ENCODE measurements at places on chromosomes 5 and 9.

DNA sequence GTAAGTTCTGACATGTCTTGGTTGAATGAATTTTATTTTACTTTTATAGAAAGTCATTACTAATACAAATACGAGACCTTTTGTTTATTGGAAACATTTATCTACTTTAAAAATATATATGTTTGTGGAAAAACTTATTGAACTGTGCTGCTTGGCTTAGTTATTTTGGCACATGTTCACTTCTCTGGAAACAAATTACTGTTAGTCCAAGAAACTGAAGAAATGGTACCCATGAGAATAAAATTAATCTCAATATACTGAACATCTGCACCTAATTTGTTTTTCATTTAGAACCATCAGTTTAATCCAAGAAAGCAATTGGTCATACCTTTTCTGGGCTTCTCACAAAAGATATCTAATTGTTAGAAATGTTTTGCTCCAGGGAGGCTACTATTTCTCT lies 32.2 kb downstream of the INVS start:
- DNase-seq, result no peak

DNA sequence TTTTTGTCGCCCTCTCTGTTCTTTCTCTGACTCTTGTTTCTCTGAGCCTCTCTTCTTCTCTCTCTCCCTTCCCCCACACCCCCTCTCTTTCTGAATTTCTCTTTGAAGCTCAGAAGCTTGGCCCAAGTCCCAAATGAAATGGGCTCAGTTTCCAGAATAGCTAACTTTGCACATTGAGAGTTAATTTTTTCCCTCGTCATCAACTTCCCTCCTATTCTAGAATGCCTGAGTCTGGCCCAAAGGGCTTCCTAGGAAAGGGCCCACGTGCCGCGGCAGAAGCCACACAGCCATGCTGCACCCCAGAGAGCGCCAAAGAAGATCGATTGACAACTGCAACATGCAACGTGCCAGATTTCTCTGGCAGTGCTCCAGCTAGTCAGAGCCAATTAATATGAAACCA lies 588.8 kb upstream of the KLF4 start:
- no peak for DNase-seq

- no peak for DNase-seq
These were observed 680 bp downstream of the GPX8 start for GRCh38 chr5:55160493-55161209.

GRCh38 chr5:98103807-98104206 lies 669.7 kb upstream of the RGMB start:
- DNase-seq, result no peak

GRCh38 chr9:109158651-109159050 lies 8.4 kb downstream of the FRRS1L start:
- DNase-seq, result no peak

DNA sequence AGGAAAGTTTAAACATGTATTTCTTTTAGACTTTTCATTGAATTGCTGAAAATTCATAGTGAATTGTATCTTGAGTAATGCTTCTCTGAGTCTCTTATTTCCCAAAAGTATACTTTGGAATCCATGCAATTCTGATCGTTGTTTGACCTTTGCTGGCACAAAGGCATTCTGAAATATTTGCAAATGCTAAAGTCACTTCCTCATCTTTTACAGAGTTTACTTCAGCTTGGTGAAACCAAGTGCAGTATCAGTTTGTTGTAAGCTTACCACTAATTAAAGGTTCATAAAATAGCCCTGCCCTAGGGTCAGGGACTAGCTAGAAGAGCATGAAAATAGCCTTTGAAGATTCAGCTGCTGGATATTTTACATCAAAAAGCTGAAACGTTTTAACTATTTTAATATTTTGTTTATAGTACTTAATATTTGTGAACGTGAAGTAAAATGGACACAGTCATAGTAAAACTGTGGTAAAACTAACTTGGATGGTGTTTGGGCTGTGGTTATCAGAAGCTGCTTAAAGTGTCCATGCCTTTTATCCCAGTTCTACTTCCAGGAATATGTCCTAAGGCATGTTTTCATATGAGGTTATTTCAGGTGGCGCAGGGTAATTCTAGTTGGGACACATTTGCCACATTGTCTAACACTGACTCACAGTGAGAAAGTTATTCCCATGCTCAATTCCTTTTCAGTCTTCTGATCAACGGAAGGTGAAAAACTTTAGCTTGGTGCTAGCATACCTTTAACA lies 45.3 kb downstream of the SLC22A5 start:
- no peak for DNase-seq

DNA sequence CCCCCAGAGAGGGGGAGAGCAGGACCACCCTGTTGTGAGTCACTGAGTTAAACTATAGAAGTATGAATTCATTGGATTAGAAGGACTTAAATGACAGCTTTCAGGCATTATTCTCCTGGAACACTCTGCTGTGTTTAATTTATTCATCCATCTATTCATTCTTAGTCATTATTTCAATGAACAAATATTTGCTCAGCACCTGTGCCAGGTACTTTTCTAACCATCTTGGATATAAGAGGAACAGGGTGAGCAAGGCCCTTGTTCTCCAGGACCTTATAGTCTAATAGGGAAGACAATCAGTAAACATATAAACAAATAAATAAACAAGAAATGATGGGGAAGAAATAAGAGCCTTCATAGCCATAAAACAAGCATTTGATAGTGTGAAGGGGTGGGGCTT lies 483.9 kb upstream of the BRINP1 start:
- DNase-seq, result no peak

DNA sequence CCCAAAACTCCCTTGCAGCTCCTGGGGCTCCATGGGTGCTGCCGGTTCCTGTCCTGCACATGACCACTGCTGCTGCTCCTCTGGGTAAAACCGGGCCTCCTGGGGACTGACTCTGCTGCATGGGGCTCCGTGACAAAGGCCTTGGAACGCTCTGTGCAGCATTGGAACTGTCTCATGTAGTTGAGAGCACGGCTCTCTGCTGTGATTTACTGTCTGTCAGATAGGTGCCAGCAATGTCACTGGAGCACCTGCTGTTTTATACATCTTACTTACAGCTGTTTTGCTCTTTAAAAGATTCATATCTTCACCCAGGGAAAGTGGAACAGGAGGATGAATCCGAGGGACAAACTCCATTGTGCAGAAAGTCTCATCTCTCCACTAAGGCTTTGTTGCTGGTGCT lies 138.1 kb downstream of the YIPF5 start:
- DNase-seq, result peak; percentile 1

- no peak for DNase-seq
These were observed 233.8 kb upstream of the MPDZ start for GRCh38 chr9:13513286-13513685.

DNA sequence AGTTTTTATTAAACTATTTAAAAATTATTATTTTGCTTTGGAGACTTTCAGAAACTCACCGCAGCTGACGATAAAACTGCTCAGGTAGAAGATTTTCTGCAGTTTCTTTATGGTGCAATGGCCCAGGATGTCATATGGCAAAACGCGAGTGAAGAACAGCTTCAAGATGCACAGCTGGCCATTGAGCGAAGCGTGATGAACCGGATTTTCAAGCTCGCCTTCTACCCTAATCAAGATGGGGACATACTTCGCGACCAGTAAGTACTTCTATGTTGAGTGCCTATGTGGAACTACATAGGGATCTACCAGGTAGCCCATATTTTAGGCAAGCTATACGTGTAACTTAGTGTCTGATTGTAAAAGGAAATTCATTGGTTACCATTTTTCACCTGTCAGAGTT lies 94.0 kb downstream of the GAPVD1 start:
- DNase-seq, result no peak

GRCh38 chr5:65721050-65721719 lies 724 bp downstream of the SGTB start:
- DNase-seq, result peak; percentile 23

DNA sequence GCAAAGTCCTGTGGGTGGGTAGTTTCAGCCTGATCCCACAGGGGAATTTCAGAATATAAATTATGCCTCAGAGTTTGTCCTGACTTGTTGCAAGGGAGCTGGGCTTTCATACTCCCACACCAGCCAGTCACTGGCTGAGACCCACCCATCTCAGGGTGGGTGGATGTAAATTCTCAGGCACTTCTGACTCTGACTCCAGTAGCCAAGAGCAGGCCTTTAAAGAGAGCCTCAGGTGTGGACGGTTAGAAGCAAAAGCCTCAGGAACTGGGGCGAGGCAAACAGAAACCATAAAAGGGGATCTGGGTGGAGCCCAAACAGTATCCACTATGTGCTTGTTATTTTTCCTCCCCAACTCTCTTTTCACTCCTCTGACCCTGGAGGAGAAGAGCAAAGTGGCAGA lies 28.6 kb upstream of the FBXW11 start:
- DNase-seq, result no peak

GRCh38 chr5:8241558-8241957 lies 372.6 kb downstream of the MTRR start:
- DNase-seq, result no peak

- no peak for DNase-seq
These were observed 318.0 kb downstream of the PSAT1 start for GRCh38 chr9:78614892-78615291.

GRCh38 chr9:37550781-37551180 lies 25.4 kb downstream of the FBXO10 start:
- no peak for DNase-seq

DNA sequence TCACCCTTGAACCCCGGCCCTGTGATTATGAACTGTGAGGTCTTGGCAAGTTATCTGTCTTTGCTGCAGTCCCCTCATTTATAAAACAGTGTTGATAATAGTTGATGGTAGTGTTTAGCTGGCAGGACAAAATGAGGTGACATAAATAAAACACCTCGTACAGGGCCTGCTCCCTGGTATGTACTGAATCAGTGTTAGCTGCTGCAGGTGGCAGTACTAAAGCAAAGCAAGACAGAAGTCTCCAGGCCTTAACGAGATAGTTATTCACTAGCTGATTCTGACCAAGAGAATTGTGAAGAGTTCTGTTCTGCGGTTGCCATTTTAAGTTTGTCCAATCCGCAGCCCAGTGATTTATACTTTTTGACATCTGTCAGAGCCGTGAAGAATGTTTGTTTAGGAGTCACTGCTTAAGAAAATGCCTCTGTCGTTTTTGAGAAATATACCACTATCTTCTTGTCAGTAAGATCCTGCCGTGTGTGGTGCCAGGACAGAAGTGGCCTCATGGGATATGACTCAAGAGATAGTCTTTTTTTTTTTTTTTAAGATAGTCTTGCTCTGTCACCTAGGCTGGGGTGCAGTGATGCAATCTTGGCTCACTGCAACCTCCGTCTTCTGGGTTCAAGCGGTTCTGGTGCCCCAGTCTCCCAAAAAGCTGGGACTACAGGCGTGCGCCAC lies 75.9 kb downstream of the KDM4C start:
- DNase-seq, result no peak

DNA sequence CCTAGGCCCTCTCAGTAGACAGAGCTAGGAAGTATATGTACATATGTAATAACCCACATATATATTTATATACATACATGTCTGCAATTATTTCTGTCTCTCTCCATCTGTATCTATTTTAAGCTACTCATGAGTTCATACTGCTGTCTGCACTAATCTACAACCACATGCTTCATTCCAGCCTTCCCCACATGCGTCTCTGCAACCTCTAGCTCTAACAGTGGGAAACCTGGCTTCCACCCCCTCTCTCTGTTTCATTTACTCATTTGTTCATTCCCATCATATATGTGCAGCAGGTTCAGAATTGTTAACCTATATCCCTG lies 23.3 kb downstream of the DCANP1 start:
- no peak for DNase-seq

- no peak for DNase-seq
These were observed 13.0 kb downstream of the RXRA start for GRCh38 chr9:134339183-134339806.

- no peak for DNase-seq
These were observed 121.2 kb downstream of the TLE4 start for GRCh38 chr9:79692857-79693571.

GRCh38 chr5:172440486-172440885 lies 13.8 kb downstream of the SH3PXD2B start:
- DNase-seq, result no peak

DNA sequence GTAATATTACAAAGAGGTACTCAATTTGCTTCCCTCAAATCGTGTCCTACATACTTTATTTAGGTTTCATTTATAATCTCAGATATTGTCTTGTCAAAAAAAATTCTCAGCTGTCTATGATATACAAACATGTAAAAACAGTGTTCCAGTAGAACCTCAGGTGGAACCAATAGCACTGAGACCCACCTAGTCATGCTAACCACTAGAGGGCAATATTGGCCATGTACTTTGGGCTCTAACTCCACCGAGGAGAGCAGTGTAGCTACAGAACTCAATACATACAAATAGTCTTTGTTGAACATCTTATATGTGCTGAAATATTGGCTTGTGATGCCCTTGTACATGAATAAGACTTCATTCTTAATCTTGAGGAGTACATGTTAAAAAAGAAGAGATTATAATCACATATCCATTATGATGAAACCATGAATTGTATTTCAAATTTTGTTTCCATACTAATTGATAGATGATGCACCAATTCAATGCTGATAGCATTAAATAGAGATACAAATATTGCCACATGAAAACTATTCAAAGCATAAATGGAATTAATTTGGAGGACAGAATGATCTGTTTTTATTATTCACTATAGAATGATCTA lies 71.2 kb upstream of the CNTLN start:
- no peak for DNase-seq

DNA sequence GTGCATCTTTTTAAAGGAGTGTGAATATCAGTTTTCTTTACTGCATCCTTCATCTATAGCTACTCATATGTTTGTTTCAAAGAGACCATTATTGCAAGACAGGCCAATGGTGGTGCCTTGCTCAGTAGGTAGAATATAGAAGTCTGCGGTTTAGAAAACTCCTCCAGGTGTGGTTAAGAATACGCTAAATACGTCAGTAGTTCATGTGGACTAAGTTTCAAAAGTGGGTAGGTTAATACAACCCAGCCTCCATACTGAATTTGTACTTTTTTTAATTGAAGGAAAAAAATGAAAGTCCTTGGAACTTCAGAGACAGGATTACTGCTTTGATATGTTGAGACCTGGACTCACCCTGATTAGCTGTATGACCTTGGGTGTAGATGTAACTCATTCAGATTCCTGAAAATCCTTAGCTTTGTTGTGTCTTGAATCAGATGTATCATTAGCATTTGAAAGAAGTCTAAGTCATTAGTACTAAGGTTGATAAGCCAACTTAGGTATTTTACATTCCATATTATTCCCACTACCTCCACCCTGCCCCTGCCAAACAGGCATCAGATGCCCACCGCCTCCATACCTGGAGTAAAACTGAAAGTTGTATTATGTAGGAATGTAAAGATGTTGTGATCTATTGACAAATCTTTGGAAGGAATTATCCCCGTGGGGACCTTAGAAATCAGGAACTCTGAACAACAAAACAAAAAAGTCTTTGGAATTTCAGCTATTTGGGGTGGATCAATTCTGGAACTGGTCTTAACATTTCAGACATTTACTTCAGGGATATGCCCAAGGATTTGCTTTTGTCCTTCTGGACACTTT lies 6.1 kb downstream of the BASP1 start:
- no peak for DNase-seq

- peak; percentile 33 for DNase-seq
These were observed at the start of gene HAND1 for GRCh38 chr5:154478224-154478565. Gene HAND1, minus strand, starts transcription at chr5:154478227. Its CDS starts 219 bp downstream, at chr5:154478008.
